ENCODE measurements at places on chromosomes 11 and 22.

DNA sequence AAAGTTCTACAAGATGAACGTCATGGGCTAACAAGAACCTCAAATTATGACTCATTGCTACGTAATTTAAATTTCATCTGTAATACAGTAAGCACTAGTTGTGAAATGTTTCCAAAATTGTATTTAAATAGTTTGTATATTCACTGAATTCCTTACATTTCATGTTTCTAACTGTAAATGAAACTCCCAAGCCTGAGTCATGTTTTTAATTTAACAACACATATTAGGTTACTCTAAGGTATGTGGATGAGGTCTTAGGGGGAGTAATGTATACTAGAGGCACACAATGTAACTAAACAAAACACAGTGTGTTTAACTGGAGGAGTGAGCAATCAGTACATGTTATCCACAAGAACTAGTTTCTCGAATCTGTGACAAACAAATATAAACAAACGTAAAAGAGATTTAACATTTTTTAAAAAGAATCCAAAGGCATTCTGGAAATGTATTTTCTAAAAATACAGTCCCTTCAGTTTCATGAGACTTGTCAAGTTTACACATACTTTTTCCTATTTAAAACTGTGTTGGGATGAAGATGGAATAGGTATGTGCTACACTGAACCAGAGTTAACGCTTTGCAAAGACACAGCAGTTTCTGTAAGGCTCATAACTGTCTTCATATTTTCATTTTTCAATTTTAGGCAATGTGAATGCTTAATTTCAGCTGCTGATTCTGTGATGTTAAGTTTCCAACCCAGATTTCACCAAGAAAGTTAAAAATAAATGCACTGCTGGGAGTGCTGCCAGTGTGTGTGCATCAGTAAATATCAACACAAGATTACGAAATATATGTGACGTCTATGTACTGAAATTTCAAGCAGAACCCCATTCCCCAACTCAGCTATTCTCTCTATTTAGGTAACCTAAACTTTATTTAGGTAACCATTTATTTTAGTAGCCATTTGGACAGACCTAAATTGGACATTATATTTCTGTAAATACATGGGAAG, 52.6 kb downstream of the PITPNB start:
- no peak for DNase-seq

GRCh38 chr11:125874556-125875124, 12.8 kb upstream of the HYLS1 start:
- no peak for DNase-seq

- DNase-seq, result no peak
Observed at GRCh38 chr22:38177926-38178604, 3.6 kb downstream of the PLA2G6 start.

DNA sequence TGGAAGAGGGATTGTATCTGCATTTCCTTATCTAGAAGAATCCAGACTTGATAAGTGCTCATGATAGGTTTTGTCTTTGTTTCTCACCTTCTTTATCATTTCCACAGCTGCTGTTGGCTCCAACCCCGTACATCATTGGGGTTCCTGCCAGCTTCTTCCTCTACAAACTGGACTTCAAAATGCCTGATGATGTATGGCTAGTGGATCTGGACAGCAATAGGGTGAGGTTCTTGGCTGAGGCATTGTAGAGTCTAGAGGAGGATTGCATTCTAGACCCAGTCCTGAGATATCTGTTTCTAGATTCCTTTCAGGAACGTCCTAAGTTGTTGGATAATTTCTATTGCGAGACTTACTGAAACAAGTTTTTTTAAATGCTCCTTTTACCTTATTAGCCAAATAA, 8.1 kb downstream of the MADD start:
- no peak for DNase-seq

- no peak for DNase-seq
Observed at GRCh38 chr11:127493330-127494022, 492.9 kb upstream of the KIRREL3 start.

GRCh38 chr22:17319546-17319945, 49.7 kb upstream of the CECR2 start:
- DNase-seq, result no peak

DNA sequence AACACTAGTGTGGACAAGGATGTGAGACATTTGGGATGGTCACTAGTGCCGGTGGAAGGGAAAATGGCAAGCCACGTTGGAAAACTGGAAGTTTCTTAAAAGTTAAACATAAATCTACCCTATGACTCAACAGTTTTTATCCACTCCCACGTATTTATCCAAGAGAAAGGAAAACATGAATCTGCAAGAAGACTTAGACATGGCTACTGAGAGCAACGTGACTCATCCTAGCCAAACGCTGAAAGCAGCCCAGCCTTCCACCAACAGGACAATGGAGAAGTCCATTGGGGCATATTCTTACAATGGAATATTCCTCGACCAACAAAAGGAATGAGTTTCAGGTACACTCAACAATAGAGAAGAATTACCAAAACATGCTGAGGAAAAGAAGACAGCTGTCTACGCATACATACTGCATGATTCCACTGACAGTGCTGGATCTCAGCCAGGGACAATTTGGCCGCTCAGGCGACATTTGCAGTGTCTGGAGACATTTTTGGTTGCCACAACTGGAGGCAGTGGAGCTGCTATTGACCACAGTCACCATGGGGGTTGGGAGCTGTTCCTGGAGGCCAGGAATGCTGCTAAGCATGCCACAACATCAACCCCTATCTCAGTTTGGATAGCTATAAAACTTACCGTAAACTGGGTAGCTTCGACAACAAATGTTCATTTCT, 21.2 kb downstream of the SYT13 start:
- DNase-seq, result no peak

DNA sequence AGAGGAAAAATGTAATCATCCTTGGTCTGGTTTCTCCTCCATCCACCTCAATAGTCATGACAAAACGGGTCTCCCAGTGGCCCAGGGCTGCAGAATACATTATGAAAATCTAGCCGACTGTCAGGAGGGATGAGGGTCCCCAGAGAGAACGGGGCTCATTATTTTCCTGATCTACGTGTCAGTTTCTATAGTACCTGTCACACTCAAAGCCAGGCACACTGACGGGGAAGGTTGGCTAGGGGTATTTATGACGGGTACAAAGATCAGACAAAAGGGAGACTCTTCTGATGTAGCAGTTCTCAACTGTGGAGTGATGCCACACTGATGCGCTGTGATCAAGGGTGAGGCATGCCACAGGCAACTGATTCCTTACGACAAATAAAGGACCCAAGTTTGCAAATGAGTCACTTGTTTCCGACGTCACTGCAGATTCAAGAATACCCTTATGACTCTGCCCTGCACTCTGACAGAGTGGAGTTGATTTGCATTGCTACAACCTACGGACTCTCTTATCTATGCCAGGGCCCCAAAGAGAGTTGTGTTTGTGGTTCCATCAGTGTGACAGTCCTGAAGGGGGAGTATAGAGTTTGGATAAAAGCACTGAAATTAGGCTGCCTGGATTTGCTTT, 188.2 kb upstream of the TBCEL start:
- DNase-seq, result no peak

DNA sequence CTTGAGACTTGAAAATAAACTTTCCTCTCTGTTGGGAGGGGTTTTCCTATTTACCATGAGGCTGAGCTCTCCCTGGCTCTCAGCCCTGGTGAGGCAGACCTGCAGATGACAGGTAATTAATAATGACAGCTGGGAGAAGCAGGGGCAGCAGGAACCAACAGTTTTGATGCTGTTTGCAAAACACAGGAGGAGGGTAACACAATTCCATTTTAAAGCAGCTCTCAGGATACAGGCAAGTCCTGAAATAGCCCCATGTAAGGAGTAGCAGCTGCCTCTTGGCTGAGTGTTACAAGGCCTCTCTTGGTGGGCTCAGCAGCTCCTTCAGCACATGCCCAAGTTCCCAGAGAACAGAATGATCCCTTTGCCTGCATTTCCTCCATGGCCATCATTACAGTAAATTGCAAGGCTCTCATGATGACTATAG, 13.3 kb downstream of the PARVA start:
- no peak for DNase-seq

DNA sequence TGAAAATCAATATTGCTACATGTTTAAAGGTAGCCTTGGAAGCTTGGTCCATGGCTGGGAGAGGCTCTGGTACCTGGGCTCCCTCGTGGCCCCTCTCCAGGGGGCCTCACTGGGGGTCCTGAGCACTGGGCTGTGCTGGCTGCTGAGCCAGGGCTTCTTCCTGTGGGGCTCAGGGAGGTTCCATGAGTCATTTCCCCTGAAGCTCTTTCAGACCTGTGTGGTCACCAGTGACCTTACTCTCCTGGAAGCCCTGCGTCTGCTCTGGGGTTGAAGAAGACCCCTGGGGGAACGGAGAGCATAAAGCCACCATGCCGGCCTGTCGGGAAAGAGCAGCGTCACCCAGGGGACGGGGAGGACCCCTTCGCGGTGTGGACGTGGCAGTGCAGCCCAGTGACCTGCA, 389.0 kb downstream of the TBC1D22A start:
- no peak for DNase-seq

- DNase-seq, result no peak
Observed at GRCh38 chr11:61151545-61152252, 9.5 kb downstream of the VPS37C start.

DNA sequence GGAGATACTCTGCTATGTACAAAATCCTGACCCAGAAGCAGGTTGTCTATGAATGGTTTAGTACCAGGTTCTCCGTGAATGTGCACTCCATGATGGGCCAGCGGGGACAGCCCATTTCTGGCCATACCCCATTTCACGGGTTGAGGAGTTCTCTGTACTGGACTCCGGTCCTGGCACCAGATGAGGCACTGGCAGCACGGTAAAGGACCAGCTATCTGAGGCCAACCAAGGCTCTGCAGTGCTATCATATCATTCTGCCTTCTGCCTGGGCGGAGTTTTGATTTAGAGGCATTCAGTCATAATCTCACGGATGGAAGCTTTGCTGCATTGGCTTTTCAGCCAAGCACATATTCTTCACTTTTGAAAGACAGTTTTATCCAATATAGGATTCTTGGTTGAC, 18.5 kb upstream of the KMT5B start:
- no peak for DNase-seq

DNA sequence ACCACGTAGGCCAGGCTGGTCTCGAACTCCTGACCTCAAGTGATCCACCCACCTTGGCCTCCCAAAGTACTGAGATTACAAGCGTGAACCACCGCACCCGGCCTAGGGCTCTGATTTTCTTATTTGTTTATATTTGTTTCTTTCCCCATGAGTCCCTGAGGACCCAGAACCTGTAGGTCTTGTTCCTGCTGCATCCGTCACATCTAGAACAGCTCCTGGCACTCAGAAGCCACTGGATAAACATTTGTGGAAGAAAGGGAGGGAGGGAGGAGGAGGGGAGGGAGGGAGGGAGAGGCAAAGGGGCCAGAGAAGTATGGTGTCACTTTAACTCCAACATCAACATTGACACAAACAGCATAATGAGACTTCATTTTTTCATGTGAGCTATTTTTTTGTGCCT, 67.7 kb downstream of the CELSR1 start:
- DNase-seq, result no peak

- no peak for DNase-seq
Observed at GRCh38 chr11:70180906-70181305, 22.2 kb upstream of the FADD start.

DNA sequence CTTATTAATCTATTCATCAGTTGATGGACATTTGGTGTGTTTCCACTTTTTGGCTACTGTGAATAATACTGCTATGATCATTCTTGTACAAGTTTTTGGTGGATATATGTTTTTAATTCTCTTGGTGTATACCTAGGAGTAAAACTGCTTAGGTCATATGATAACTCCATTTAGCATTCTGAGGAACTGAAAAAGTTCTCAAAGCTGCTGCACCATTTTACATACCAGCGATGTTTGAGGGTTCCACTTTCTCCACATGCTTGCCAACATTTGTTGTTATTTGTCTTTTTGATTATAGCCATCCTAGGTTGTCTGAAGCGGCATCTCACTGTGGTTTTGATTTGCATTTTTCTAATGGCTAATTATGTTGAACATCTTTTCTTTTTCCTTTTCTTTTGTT, 4.1 kb upstream of the ACER3 start:
- no peak for DNase-seq

All from stimulated activated CD8-positive, alpha-beta memory T cell treated with anti-CD3 and anti-CD28 coated beads, Interleukin-7, amount 100 ng/mL, for 24 hours (primary cell).